Pancreas (tissue), 10 donors: ENCODE measurements at places on chromosomes 4 and X. TPM values are rescaled to one million over a fixed set of nuclear protein-coding genes. Genes with fewer than 3 reads are reported as not detected.

GRCh38 chr4:182776376-182777105 is 140.6 kb downstream of the DCTD start:
- no peak overlapping the region for H3K4me3 ChIP-seq
- no peaks in the 10 kb centered on the region for H3K36me3 ChIP-seq
- H3K27me3 ChIP-seq = no peaks in the 10 kb centered on the region
- DNase-seq = no peak

DNA sequence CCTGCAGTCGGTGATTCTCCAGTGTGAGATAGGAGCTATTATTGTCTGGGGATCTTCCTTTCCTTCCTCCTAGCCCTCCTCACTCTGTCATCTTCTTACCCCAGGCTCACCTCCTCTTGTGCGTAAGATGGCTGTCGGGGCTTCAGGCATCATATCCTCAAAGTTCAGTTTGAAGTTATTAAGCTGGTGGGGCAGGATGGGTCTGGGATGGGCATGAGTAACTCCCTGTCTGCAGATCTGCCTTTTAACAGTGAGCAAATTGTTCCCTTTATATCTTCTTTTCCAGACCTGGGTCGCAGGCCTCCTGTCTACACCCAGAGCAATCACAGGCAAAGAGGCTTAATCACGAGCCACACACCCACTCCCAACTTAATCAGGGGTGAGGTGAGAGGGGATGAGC is 900 bp upstream of the MTMR1 start:
- no peaks in the 10 kb centered on the region for H3K36me3 ChIP-seq
- no peak overlapping the region for H3K27ac ChIP-seq
- DNase-seq = no peak
- H3K4me1 ChIP-seq = no peaks in the 10 kb centered on the region
- no peaks in the 10 kb centered on the region for H3K27me3 ChIP-seq

Gene KLB
- 2.4 TPM for total RNA-seq

Gene STPG2
- total RNA-seq = 0.90 TPM

Gene SCRG1
- total RNA-seq = 0.43 TPM
